ENCODE measurements at places on chromosomes 1 and 21.

- DNase-seq = no peak
Observed at GRCh38 chr1:221488550-221488949, 253.3 kb downstream of the DUSP10 start.

DNA sequence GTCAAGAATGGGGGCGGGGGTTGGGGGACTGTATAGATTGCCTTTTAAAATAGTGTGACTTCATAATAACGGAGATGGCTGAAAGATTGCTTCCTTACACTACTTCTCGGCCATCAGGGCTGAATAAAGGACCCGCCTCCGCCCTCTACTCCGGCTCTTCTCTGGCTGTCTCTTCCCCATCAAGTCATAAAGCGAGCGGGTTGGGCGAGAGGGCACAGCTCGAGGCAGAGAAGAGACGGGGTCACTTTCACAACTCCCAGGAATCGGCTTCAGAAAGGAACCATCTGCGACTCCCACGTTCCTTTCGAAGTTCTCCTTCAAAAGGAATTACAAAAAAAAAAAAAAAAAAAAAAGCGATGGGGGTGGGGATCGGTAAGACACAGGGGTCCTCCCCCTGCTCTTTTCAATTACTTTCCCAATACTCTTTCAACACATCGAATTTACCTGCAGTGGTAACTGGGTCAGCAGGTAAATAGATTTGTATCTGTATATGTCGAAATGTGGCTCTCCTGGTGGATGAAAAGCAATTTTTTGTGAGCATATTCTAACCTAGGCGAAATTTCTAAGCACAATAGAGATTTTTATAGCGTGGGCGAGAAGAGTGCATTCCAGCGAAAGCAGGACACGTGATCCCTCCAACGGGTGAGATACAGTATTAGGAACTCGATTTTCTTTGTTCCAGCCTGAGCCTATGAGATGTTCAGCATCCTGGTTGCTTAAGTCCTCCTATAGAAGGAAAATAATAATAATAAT lies 2.0 kb downstream of the LRRC7 start:
- DNase-seq = no peak

GRCh38 chr1:183246436-183246835 lies 60.4 kb downstream of the LAMC2 start:
- DNase-seq = no peak

GRCh38 chr1:94757931-94758330 lies 62.2 kb upstream of the SLC44A3 start:
- DNase-seq = peak; percentile 79

- no peak for DNase-seq
Observed at GRCh38 chr1:206004826-206005225, 1.6 kb upstream of the RAB7B start.

- DNase-seq = peak; percentile 44
Observed at GRCh38 chr1:84103197-84103992, 40.7 kb upstream of the PRKACB start.

GRCh38 chr1:45870500-45870899 lies 67.1 kb downstream of the MAST2 start:
- no peak for DNase-seq
